HTR-8/SVneo (cell line): ENCODE measurements at places on chromosomes 5 and 9.

DNA sequence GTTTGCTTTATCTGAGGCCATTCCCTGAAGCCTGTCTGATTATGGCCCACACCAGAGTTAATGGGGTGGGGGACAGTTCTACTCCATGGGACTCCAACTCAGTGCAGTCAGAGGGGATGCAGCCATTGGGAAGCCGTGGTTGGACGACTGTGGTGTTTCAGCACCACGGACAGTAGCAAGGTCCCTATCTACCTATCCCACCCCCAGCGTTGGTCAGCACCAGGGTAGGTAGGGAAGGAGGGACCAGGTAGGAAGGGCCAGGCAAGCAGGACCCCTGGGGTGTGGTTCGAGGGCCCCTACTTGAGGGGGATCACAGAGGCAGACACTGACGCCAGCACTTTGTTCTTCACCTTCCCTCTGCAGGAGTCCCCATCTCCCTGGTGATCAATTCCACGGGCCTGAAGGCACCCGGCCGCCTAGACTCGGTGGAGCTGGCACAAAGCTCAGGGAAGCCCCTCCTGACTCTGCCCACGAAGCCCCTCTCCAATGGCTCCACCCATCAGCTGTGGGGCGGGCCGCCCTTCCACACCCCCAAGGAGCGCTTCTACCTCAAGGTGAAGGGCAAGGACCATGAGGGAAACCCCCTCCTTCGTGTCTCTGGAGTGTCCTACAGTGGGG, 33.2 kb downstream of the HMCN2 start:
- DNase-seq = peak; percentile 20

GRCh38 chr9:105403552-105404248, 44.1 kb upstream of the FSD1L start:
- no peak for DNase-seq

- no peak for DNase-seq
Observed at GRCh38 chr5:1182360-1182632, 19.1 kb upstream of the SLC6A19 start.

- DNase-seq = no peak
Observed at GRCh38 chr5:74446725-74447241, 193.7 kb downstream of the ENC1 start.

DNA sequence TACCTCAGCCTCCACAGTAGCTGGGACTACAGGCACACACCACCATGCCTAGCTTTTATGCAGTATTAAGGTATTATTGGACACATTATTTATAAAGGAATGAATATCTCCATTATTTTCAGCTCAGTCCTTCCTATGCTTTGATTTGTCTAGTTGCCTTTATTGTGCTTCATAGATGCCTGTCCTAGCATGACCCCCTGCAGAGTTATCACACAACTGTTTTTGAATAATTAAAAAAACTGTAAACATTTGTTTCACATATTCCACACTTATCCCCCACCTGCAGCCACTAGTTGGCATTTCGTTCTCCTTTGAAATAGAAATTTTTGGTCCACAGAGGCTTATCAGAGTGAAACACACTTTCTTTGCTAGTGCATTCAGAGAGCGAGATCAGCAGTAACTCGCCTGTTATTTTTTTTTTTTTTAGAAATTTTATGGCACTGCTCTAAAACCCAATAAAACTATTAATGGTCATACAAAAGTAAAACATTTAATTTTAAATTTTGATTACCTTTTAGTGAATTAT, 151.8 kb upstream of the RASA1 start:
- no peak for DNase-seq

DNA sequence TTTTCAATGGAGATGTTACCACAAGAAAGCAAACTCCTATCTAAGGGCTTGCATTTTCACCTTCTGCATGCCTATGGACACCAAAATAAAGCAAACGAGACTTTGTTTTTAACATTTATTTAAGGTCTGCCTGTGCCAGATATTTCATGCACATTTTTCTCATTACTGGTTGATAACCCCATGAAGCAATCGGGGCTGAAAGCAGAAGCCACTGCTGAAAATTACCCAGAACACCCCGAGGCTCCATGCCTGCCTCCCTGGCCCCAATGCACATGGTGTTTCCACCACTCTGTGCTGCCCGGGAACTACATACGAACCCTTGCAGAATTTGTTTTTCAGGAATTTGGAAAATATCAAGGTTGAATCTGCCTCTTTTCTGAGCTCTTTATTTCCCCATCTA, 240.1 kb downstream of the NR2F1-AS1 start:
- DNase-seq = no peak

DNA sequence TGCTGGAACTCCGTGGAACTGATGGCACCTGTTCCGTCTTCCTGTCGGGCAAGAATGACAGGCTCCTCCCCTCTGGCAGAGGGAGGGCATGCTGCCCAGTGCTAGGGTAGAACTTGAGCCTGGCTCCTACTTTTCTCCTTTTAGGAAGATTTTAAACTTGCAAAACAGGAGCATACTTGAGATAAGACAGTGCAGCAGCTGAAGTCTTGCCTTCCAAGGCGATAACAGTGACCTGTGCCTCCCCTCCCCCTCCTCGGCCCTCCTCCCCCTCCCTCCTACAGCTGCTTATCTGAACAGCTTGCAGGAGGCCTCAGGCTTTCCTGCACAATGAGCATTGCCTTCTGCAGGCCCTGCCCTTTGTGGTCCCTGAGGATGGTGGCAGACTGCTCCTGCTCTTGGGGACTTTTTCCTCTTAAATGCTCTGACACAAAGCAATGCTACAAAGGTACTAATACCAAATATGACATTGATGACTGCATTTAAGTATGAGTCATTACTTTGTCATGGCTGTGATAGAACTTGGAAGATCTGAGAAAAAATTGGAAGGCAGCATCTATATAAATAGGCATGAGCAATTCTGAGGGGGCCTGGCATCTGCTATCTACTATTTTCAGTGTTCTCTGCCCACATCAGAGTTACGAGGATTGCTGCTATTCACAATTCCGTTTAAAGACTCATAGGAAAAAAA, 2.0 kb downstream of the GADD45G start:
- DNase-seq = no peak

- DNase-seq = no peak
Observed at GRCh38 chr5:4831325-4831724, 308.8 kb upstream of the ADAMTS16 start.

DNA sequence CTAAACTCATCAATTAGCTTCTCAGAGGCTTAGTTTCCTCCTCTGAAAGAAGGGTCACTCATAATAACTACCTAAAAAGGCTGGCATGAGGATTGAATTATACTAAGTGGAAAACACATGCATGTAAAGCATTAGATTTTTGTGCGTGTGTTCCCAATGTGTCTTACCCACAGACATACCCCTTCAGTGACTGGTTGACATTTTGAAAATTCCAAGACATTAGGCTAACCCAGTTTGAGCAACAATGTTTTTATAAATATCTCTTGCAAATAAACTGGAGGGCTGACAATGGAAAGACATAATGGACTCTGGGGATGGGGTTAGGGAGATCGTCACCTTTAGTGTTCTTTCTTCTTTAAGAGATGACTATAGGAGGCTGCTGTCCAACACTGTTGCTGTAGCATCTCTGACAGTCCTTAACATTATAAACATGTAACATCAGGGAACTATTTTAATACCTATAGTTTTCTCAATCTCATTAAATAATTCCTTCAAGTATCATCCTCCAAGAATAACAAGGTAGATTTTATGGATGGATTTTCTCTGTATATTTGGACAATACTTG, 24.3 kb downstream of the HMHB1 start:
- no peak for DNase-seq

DNA sequence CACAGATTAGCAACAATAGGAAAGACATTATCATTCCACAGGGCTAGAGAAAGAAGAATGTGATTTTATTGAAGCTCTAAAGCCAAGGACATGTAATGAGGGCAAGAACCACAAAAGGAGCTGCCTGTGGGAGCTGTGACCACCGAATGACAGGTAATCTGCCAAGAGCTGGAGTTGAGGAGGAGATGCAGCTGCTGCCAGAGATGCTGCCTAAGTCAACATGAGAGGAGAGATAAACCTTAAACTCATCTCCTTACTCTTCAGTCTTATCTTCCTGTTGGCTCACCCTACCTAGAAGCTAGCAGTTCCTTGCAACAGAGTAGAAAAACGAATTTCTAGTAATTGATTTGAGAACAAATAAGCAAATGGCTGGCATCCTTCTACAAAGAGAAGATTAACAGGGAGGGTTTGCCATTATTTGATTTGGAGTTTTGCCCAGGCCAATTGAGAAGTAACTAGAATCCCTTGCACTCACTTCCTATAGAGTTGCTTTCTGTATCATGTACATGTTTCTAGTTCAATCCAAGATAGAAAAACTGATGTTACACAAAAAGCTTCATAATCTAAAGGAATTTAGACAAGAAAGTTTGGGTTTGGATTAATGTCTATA, 539.2 kb downstream of the TLE1 start:
- no peak for DNase-seq

GRCh38 chr5:137954131-137954879, 65.0 kb downstream of the PKD2L2 start:
- peak; percentile 74 for DNase-seq

- no peak for DNase-seq
Observed at GRCh38 chr5:25339541-25339940, 694.8 kb upstream of the CDH10 start.

- no peak for DNase-seq
Observed at GRCh38 chr9:3989915-3990314, 310.0 kb downstream of the GLIS3 start.
